ENCODE measurements at places on chromosomes 7 and 10.

DNA sequence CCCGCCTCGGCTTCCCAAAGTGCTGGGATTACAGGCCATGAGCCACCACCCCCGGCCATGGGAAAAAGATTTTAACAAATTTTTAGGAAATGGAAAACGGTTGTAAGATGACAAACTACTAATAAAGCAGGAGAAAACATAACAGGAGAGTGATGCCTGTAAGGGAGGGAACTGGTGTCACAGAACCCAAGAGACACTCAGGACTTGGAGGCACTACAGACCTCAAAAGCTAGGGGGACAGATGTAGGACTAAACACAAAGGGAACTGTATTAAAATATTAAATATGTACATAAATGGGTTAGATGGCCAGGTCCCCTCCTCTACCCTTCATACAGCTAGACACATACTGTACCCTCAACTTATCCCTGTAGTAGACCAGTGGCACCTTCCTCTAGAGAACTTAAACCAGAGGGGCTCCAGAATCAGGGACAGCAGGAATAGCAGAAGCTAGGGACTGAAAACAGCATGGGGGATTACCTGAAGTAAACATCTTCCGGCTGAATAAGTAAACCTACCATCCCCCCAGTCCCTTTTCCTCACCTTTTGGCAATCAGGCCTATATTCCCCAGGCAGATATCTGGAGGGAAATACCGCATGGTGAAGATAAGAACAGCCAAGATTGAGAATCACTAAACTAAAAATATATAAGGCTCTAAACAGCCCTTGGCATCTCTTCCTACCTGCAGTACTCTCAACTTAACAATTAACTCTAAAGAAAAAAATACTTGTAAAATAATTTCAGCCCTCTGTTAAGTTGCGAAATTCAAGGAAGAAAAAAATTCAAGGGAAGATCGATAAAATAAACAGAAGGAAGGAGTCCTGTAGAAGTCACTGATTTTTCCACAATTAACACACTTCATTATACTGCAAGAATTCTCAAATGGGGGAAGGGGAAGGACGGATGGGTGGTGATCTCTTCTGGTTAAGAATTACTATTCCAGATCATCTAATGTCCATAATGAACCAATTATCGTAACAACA is 15.5 kb downstream of the TM9SF3 start:
- DNase-seq = no peak

DNA sequence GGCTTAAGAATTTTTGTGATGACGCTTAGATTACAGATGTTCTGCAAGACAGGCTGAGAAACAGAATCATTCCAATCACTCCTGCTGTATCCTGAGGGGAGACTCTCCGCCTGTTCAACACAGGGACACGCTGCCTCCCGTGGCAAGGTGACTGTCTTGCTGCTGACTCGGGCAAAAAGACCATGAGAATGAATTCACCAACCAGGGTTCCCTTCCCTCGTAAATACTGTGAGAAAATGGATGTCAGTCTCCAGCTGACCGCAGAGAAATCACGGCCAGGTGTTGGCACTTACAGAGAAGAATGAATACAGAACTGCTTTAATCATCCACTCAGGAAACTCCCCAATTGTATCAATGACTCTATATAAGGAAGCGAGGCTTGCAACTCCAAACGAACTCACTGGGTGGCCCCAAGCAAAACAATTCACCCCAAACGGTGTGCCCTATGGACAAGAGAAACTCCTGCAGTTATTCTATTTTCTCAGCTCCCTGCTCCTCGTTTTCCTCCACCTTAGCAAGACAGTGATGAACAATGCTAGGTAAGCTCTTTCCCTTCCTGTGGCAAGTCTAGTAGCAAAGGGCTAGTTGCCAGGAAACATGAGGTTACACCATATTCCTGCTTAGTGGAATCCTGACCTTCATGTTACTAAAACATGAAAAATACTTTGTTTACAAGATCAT is 22.8 kb downstream of the GNA12 start:
- DNase-seq = no peak

GRCh38 chr7:47078241-47078640 is 503.7 kb downstream of the TNS3 start:
- DNase-seq = no peak

DNA sequence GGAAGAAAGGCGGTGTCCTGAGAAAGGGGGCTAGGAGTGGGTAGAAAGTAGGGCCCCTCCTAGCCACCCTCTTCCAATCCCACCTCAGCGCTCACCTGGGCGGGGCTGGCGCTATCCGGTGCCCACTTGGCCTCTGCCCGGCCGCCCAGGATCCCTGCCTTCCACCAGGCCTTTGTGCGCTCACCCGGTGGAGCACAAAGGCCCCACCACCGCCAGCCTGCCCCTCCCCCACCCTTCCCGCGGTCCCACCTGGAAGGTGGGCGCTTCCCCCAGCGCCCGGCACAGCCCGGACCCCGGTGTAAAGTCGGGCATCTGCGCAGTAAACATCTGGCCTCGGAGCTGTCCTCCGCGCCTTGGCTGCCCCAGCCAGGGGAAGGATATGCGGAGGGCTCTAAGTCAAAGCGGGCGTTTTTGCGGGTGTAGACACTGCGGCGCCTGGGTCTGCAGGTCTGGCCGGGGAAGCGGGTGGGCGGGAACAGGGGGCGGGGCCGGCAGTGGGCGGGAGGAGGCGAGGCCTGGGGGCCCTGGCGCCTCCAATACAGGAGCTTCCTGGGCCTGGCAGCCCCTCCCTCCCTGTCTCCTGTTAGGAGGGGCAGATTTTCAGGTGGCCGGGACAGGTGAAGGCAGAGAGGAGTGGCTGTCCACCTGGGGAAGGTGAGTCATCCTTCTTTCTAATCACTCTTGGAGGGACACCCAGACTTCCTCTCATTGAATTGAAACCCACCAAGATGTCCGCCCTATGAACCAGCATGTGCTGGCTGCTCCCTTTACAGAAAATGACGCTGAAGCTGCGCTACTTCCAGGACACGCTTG is 49.3 kb downstream of the PNLIPRP2 start:
- no peak for DNase-seq

GRCh38 chr10:44899450-44900080 is 11.6 kb upstream of the TMEM72 start:
- no peak for DNase-seq

- DNase-seq = no peak
Observed at GRCh38 chr10:73043766-73044377, 52.8 kb downstream of the P4HA1 start.

GRCh38 chr10:79017882-79018520 is 50.8 kb upstream of the ZMIZ1 start:
- no peak for DNase-seq

GRCh38 chr10:95295031-95295755 is 4.4 kb upstream of the PDLIM1 start:
- DNase-seq = peak; percentile 71

DNA sequence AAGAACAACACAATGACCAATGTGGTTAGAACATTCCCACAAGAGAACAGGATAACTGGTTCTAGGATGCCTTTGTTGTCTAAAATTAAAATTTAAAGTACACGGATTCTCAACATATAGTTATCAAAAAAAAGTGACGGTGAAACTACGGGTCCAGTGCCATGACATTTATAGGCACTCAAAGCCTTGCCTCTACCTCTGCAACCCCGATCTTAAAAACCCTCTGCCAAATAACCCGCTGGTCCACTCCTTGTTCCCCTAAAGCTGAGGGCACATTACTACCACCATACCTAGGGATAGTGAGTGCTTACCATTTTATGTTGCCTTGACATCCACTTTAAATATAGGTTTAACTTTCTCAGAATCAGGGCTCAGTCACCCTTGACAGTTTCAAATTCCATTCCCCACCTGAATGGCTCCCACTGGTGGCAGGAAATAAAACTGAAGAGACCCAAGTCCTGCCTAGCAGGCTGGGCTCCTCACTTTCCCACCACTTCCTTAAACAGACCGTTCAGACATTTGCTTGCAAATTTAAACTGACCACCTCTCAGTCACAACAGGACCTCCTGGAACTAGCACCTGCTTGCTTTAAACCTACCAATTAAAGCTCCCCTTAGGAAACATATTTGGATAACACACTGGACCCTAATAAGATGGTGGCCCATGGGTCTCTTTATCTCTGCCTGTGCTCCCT is 169.9 kb upstream of the ASAH2 start:
- DNase-seq = no peak

DNA sequence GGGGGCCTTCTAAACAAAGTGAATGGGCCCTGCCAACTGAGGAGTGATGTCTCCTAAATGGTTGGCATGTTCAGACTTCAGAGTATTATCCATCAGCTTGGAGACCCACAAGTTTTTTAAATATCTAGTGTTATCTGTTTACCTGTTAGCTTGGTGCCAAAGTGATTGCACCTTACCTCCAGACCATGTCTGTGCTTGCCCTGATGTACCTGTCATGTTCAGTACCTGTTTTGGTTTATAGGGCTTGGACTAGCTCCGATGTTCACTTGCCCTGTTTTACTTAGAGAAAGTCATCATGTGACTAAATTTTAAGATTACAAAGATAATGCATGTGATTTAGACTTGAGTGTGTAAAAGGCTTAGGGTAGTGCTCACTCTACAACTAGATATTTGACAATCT is 67.7 kb downstream of the CNNM2 start:
- no peak for DNase-seq

DNA sequence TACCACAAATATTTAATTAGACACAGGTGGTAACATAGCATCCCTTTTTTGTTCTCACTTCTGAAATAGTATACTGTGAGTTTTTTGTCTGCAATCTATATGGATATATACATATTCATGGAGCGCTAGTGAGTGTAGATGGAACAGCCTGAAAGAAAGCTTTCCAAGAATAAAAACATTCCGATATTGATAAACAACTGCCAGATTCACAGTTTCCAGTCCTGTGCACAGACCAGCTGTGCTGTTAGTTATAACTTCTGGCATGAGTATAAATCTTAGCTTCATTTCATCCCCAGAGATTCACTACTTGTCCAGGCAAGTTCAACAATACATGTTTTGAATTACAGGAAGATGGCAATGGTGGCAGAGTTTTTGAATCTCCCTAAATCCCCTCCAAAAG is 467.1 kb upstream of the STEAP1 start:
- DNase-seq = no peak

DNA sequence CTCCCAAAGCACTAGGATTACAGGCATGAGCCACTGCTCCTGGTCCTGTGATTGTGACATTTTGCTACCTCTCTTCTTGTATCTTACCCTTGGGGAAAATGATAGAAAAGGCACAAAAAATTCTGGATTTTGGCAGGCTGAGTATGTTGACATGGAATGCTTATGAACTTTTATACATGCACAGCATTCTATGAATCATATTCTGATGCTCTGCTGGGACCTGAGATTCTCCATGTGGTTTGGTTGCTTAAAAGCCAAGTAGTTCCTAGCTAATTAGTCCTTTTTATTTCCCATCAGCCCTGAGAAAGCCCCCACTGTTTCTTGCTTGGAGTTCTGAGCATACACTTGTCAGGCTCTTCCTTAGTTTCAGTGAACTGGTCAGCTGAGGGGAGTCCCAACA is 8.3 kb upstream of the KAZALD1 start:
- DNase-seq = no peak

- DNase-seq = no peak
Observed at GRCh38 chr10:1034758-1035157, 9.1 kb upstream of the IDI2 start.

DNA sequence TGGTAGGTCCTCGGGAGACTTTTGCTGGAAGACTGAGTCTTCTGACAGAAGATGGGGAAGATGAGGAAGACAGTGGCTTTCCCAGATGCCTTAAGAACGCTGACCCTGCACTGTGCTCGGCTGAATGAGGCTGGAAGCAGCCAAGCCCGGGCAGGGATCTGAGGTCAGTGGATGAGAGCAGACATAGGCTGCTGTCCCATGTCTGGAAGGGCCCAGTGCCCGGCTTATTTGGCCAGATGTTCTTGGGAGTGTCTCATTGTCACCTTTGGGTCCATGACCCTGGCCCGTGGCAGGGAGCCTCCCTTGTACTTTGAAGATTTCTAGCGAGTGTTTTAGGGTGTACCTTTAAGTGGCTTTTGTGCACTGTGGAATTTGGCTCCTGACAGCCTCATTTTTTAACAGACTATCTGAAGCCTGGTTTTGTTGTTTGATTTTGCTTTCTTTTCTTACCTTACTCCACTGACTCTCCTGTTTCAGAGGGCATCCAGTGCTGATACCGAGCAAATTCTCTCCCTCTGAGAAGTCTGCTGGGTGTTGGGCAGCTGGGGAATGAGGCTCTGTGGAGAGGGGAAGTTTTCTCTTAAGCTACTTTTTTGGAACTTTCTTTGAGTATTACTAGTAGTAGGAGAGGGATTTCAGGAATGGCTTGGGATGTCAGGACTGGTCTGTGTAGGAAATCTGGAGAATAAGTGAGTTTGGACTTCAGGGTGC is 61.4 kb downstream of the CREB5 start:
- no peak for DNase-seq

GRCh38 chr10:103254538-103255325 is 9.0 kb downstream of the RPEL1 start:
- no peak for DNase-seq

GRCh38 chr7:24924375-24924774 is 55.6 kb downstream of the OSBPL3 start:
- no peak for DNase-seq

DNA sequence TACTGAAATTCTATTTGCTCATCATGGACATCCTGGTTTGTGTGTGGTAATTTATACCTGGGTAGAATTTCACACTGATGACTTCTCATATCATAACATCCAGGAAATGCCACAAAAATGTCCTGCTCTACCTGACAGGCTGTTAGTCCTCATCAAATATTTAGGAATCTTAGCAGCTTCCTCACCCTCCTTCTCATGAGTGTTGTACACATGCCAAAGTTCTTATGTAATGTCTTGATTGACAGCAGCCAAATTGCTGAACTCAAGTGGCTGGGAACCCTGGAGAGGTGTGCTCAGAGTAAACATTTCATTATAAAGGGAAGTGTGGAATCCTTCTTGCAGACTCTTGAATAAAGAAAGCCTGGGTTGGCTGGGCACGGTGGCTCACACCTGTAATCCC is 8.9 kb downstream of the EEPD1 start:
- DNase-seq = no peak

DNA sequence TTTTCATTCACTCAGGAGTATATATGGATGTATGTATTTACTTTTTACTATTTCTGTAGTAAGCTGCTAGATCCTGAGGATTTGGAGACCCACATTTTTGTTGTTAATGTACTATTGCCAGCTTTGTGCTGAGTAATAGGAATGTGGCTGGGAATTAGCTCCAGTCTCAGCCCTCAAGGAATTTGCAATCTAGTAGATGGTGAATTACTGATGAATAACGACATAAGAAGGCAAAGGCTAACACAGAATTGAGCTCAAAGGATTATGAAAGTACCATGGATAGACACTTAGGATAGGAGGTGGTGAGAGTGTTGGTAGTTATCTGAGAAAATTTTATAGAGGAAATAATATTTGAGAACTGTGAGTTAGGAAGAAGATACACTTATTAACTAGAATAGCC is 19.9 kb downstream of the CASD1 start:
- no peak for DNase-seq

Measured in CMK (cell line).